Stimulated activated CD8-positive, alpha-beta memory T cell treated with anti-CD3 and anti-CD28 coated beads, Interleukin-2, amount 100 ng/mL, for 1 hour (primary cell): ENCODE measurements at places on chromosomes 16 and 17.

DNA sequence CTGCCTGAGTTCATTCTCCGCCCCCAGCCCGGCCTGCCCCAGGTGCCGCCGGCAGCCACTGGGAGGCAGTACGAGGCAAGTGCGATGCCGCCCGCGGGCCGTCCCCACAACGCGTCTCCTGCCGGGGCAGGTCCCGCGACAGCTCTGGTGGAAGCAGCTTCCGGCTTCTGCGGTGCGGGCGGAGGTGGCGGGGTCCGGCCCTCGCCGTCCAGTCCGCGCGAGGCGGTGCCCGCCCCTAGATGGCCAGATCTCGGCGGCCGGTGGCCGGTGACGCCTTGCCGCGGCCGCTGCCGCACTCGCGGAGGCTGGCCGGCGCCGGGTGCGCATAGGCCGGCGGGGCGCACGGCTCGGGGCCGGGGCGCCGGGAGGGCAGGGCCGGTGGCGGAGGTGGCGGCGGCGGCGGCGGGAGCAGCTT is 1.8 kb downstream of the GJD3 start:
- DNase-seq: peak; percentile 57

GRCh38 chr16:74758801-74759200 is 15.8 kb downstream of the FA2H start:
- no peak for DNase-seq

GRCh38 chr16:54309341-54309740 is 22.8 kb upstream of the IRX3 start:
- no peak for DNase-seq

DNA sequence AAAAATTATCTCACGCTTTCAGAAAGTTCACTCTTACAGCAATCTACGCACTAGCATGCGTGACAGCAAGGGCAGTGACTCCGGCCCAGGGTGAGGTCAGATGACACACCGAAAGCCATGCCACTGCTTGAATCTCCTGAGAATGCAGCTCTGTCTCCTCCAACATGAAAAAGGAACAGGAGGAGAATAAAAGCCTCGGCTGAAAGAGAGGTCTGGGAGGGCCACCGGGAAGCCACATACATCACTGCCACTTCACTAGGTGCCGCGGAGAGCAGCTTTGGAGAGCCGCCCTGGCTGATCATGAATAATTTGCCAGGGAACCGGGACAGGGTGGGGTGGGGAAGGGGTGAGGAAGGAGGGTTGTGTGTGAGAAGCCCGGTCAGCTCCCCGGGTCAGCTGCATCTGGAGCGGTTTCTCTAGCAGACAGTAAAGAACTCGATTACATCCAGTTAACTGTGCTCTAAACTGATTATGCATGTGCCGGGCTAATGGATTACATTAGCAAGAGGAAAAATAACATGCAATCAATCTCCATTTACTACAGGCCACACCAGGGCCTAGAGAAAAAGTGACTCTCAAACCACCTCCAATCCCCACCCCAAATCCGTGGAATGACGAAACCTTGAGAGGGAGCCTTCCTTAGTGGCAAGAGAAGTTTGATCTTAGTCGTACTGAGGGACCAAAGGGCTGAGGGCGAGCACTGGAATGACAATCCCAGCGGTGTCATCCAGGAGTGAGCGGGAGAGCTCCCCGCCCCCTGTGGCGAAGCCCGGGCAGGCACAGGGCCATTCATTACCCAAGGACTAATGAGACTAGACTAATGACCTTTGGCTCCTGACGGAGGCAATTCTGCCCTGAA is 100.3 kb downstream of the ZFHX3 start:
- DNase-seq: no peak

- no peak for DNase-seq
These were observed 31.9 kb downstream of the CACNG1 start for GRCh38 chr17:67076290-67076689.

- DNase-seq: peak; percentile 45
These were observed 678 bp upstream of the GH1 start for GRCh38 chr17:63919311-63919723.

- no peak for DNase-seq
These were observed 11.2 kb downstream of the PAM16 start for GRCh38 chr16:4339909-4340308.

DNA sequence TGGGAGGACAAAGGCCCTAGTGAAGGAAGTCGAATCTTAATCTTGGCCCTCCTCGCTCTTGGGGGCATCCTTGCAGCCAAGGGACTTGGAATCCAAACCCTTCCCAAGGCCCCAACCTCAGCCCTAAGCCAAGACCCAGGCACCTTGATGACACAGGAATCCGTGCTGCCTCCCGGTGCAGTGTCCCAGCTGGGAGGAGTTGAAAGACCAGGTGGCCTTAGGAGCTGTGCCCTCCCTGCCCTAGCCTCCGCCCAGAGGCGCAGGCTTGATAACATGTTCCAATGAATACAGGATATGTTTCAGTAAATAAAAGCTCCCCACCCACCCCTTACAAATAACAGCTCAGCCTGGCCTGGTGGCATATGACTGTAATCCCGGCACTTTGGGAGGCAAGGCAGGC is at the start of gene CHST5:
Gene CHST5 (minus strand): TSS at position 208 of the 400 bp plus-strand sequence. CDS start 5,724 bp downstream, outside the sequence.
- DNase-seq: no peak

DNA sequence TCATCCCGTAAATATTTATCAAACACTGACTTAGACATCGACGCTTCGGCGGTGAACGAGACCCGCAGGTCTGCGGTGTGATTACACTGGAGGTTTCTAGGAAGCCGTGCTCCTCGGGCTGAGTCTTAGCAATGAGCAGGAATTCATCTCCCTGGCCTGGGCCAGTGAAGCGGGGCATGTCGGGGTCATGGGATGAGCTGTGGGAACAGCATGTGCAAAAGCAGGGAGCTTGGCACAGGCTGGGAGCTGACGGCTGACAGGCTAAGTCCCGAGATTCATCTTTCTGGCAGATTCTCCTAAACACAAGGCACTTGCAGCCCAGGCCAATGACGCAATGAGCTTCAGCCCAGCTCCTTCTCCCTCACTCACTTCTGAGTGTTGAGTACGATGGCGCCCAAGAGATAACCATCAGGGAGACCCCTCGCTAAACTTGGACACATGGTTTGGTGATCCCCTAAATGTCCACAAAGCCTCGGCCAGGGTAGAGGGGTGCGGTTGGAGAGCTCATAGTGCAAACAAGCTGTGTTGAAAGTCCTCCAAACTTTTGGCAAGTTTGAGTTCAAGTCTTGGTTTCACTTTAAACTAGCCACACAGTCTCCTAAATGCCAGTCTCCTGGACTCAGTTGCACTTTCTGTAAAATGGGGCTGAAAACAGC is 12.8 kb downstream of the CRISPLD2 start:
- no peak for DNase-seq

GRCh38 chr17:31373150-31374093 is 18.1 kb upstream of the RAB11FIP4 start:
- DNase-seq: no peak

DNA sequence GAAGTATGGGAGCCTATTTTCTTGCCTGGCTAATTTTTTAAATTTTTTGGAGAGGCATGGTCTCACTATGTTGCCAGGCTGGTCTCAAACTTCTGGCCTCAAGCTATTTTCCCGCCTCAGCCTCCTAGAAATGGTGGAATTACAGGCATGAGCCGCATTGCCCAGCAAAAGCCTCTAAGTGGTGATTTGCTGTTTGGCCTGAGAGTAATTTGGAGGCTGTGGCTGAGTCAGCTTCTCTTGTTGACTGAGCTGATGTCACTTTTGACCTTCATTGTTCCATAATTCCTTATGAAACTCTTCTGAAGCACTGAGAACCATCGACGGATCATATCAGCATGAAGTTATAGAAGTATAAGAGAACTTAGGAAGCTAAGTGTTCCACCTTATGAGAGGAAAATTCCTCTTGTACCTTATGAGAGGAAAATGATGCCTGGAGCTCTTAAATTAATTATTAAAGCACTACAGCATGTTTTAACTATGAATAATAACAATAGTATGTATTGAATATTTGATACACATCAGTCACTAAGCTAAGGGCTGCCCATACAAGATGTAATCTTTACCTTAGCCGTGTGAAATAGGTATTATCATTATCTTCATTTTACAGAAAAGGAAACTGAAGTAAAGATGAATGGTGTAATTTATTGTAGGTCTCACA is 220.8 kb upstream of the MON1B start:
- no peak for DNase-seq

DNA sequence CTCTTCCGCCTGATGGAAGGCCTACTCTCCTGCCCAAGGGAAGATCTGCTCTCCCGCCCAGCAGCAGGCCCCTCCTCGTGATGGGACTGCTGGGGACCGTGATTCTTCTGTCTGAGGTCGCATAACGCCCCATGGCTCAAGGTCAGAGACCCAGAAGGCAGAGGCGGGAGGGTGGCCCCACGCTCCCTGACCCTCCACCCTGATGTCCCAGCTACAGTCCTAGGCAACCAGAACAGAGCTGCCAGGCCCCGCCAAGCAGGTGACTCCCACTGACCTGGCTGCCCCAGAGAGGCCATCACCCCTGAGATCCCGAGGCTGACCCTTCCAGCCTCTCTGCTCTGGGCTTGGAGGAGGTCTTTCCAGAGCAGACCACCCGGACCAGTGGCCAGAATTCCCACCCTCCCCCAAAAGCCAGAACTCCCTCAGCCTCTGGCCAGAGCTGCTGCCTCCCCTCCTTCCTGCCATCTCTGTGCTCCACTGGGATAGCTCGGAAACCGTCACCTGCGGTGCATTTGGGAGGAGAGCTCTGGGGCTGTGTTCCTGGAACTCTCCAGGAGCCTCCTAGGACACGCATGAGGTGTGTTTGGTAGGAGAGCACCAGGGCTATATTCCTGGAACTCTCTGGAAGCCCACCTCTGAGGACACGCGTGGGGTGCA is 7.3 kb downstream of the ENPP7 start:
- DNase-seq: no peak

DNA sequence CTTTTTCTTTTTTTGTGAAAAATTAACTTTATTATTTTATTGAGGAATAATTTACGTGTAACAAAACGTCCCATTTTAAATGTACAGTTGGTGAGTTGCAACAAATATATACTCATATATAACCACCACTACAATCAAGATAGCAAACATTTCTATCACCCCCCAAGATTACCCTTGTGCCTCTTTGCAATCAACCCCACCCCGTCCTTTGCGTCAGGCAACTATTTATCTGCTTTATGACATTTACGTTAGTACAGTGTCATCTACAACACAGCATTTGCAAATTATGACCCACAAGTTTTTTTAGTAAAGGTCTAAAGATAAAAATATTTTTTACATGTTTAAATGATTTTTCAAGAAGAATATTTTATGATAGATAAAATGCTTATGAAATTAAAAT is 485.6 kb upstream of the SOX9 start:
- no peak for DNase-seq

GRCh38 chr16:2985893-2986355 is 5.7 kb upstream of the PKMYT1 start:
- DNase-seq: no peak

GRCh38 chr16:25270577-25270976 is 12.9 kb upstream of the ZKSCAN2 start:
- DNase-seq: no peak

- DNase-seq: no peak
These were observed 29.9 kb upstream of the RHOT1 start for GRCh38 chr17:32112416-32112815.

DNA sequence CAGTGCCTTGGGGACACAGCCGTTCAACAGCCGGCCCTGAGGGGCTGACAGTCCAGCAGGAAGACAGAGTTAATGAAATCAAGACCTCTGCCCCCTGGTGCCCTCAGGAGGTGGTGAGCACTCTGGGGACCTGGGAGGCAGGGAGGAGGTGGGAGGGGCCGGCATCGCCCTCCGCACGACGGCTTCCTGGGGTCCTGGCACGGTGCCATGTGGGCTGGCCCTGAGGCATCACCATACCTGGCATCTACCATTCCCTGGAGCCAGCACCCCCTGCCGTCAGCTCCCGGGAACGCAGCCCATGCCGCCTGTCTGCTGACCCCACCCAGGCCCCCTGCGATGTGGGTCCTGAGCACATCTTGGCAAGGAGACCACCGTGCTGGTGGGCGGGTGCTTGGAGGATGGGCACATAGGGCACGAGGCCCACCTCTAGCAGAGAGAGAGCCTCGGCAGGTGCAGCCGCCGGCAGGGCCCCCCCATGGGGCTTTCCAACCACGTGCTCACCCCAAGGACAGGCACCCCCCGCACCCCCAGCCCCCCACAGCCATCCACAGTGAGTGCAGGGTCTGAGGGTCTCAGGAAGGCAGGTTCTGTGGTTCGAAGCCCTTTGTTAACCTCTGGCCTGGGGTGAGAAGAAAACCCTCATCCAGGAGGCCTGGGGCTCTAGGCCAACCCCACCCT is 52.5 kb downstream of the ZFPM1 start:
- peak; percentile 43 for DNase-seq

- no peak for DNase-seq
These were observed 339.1 kb upstream of the RBFOX1 start for GRCh38 chr16:6993544-6993943.

DNA sequence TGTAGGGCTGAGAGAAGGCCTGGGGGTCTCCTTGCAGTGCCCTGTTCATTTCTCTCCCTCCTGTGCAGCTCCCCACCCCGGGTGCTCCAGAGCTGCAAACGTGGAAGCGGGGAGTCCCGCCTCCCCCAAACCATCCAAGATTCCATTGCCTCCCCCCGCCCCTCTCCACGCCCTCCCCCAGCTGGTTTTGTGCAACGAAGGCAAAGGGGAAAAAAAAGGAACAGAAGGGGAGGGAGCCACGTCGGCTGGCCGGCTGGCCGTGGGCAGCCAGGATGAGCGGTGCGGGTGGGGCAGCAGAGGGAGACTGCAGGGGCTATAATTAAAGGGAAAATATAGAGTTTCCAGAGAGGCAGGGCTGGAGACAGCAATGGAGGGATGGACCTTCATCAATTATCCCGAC is 1.7 kb upstream of the COL1A1 start:
- DNase-seq: no peak

- DNase-seq: no peak
These were observed 5.2 kb upstream of the FANCA start for GRCh38 chr16:89821438-89822187.

DNA sequence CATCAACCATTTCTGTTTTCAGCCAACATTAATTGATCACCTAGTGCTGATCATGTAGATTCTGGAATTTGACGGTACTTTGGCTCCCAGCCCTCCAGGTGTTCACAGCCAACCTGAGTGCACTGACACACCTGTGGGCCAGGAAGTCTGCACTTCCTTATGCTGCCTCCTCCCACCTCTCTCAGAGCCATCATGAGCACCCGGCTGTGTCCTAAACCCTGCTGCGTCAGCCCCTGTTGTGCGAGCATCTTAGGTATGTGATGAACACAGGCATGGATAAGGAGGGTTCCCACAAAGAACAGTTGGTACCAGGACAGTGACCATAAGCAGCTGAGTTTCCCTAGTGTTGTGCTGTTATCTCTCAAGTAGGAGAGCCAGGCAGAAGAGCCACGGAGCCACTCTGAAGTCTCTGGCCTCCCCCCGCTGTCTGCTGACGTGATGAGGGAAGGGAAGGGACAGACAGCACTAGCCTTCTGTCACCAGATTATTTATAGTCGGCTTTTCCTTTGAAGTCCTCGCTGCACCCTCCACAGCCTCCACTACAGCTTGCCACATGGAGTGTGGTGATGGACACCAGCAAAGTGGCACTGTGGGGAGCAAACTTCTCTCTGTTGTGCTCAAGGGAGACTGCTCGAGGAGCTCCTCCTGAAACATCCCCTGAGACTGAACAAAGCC is 162.8 kb upstream of the ANKFN1 start:
- no peak for DNase-seq
